Dermis blood vessel endothelial cell (primary cell): ENCODE measurements at places on chromosomes 1 and 21.

DNA sequence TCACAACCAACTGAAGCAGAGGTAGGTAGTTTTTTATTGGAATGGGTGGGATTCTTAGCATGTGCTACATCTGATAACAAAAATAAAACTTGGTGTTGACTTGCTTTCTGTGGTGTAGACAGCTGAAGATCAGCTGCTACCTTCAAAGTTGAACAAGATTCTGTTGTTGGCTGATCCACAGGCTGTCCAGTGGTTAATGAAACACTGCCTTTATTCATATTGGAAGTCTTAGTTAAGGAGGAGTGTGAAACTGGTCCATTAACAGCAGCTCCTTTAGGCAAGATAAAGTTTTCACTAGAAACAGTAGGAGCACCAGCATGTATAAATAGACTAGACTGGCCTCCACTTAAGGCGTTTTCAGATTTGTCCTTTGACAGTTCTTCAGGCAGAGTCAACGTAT lies 81.1 kb downstream of the ZNF644 start:
- DNase-seq, result no peak

GRCh38 chr1:157004327-157004726 lies 41.2 kb downstream of the ARHGEF11 start:
- DNase-seq, result no peak

DNA sequence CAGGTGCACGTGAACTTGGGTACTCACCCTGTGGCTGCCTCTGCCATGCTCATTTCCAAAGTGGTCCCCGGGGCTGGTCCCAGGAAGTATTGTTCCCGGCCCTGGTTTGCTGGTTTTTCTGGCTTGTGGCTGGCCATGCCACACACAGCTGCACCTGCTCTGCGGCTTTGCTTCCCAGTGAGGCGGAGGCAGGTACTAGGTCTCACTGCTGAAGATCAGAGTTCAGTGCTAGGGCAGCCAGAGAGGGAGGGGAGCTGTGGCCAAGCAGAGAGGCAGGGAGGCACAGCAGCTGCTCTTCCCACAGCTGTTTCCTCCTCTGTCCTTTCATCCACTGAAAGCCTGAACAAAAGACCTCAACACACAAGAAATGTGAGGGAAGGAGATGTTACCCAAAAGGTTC lies 30.5 kb downstream of the ENO1 start:
- peak; percentile 23 for DNase-seq

DNA sequence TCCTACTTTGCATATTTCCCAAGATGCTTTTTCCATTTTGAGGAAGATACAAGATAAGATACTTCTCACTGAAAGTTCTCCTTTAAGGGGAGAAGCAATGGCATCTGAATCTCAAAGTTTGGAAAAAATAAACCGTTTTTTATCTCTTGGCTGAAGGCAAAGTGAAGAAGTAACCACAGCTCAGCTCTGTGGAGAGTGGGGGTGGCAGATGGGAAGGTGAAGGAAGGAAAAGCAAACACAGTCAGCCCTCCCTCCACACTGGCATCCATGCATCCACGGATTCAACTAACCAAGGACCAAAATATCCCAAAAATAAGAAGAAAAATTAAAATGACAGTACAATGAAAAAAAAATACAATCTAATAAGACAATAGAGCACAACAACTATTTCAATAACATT lies 211.1 kb downstream of the RGS7 start:
- no peak for DNase-seq

GRCh38 chr1:89831462-89832120 lies 10.8 kb downstream of the LRRC8D start:
- DNase-seq, result no peak
